Activated naive CD4-positive, alpha-beta T cell treated with anti-CD3 and anti-CD28 coated beads for 36 hours (primary cell): ENCODE measurements at places on chromosomes 2 and 18.

DNA sequence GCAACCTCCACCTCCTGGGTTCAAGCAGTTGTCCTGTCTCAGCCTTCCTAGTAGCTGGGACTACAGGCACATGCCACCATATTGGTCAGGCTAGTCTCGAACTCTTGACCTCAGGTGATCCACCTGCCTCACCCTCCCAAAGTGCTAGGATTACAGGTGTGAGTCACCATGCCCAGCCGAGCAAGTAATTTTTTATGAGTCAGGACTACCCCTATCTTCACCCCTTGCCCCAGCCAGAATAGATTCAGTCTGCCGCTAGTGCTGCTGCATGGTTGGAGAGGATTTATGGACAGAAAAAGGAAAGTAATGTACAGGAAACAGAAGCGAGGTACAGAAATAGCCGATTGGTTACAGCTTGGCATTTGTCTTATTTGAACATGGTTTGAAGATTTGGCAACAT, 48.9 kb downstream of the BMPR2 start:
- DNase-seq, result no peak

GRCh38 chr2:219416938-219417337, 1.2 kb upstream of the DES start:
- DNase-seq, result no peak

DNA sequence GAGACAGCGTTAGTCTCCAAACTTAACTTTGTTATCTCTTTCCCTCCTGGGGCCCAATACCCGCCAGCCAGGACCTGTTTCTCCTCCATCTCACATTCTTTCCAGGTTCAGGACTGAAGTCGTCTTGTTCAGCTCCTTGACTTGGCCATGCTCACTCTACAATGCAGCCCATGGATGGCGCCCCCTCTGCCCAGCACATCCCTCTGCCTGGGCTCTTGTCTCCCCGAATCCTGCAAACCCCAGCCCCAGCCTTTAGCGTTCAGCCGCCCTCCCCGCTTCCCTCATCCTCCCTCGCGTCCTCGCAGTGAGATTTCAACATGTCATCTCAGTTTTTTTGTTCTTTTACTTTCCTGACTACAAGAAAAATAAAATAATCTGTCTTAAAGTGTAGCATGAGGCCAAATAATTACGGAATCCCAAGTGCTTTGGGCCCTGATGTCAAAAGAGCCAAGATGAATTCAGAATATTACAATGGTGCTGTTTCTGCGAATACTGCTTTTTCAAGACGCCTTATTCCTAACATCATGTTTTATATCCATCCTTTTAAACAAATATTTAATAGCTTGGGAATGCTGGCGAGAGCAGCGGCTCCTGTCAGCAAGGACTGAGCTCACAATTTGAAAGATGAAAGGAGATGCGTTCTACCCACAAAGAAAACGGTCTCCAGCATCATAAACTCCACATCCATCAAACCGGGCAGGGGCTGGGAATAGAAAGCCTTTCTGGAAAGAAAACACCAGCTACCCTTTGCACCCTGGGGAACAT, 1.0 kb downstream of the FAM178B start:
- DNase-seq, result no peak

GRCh38 chr2:240917684-240918257, 11.6 kb downstream of the CROCC2 start:
- no peak for DNase-seq

DNA sequence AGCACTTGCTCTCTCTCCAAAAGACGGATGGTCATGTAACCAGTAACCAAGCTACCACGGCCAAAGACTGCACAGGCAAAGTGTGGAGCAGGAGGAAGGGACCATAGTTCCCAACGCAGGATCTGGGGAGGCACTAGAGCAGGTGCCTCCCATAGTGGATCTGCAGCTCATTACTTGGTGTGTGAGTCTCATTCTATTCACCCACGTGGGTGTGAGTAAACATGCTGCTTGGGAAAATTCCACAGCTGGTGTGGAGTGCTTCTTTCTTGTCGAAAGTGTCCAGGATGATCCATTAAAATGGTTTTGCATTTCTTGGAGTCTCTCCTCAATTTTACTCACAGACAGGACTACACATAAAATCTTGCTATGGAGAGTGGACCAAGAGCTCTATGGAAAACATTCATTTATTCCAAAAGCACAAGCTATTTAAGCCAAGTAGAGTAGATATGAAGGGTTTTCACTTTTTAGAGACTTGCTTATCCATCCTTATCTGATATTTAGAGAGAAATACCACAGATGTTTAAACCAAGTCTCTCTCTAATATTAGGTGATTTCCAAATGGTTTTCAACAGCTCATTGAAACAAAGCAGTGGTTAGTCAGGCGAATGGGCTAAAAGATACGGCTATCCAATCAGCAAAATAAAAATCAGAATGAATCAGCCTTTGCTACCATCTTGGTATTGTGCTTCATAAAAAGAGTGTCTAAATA, 104.3 kb upstream of the CCDC195 start:
- DNase-seq, result no peak

GRCh38 chr18:24949908-24950307, 402.1 kb downstream of the ZNF521 start:
- DNase-seq, result no peak

GRCh38 chr2:189147361-189147760, 32.2 kb downstream of the COL5A2 start:
- no peak for DNase-seq

- DNase-seq, result no peak
Observed at GRCh38 chr2:37894047-37894446, 31.0 kb upstream of the RMDN2 start.

GRCh38 chr2:100742277-100743254, 77.4 kb upstream of the NPAS2 start:
- DNase-seq, result no peak

- DNase-seq, result peak; percentile 79
Observed at GRCh38 chr2:219387306-219388120, at the start of gene DNPEP. Gene DNPEP, minus strand, starts transcription at chr2:219387912. Its CDS starts 118 bp downstream, at chr2:219387794.

- no peak for DNase-seq
Observed at GRCh38 chr2:40282428-40282827, 169.5 kb downstream of the SLC8A1 start.

GRCh38 chr2:202072737-202073401, at the start of gene KIAA2012:
Gene KIAA2012, plus strand, starts transcription at chr2:202073255. Its CDS starts 373 bp downstream, at chr2:202073628.
- no peak for DNase-seq

DNA sequence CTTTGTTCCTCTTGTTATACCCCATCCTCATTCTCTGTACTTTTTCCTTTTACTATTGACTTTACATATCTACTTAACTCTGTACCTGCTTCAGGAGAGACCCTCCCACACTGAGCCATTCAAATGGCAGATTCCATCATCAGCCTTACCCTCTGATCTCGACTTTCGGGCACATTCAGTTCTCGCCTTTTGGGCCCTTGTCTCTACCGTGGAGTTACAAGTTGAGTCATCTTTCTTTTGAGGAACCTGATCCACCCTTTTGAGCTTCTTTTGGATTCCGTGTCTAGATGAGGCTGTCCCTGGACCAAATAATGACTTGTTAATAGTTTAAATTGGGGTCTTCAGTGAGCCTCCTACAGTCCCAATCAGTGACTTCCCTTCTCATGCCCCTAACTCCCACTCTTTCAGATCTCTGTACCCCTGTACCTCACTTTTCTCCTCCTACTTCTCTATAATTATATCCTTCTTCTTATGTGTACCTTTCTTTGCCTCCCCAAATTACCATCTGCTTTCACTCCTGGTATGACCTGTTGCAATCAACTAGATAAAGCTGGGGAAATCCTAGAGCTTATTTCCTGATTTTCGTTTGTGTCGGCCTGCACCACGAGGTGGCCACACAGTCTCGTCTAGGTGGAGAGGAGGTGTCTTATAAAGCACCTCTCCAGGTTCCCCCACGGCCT, 17.2 kb downstream of the SP110 start:
- DNase-seq, result peak; percentile 24

DNA sequence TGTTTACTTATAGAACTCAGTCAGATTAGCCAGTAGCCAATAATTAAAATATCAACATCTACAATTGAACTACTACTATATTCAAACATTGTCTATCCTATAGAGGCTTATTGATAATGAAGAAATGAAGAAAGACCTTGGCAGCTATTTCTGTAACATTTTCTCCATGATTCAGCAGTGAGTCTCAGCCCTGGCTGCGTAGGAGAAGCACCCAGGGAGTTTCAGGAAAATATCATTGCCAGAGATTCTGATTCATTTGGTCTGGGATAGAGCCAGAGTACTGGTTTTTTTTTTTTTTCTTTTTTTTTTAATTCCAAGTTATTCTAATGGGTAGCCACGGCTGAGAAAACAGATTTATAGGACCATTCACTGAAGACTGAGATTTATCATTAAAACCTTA, 404.8 kb downstream of the TXNL1 start:
- no peak for DNase-seq

DNA sequence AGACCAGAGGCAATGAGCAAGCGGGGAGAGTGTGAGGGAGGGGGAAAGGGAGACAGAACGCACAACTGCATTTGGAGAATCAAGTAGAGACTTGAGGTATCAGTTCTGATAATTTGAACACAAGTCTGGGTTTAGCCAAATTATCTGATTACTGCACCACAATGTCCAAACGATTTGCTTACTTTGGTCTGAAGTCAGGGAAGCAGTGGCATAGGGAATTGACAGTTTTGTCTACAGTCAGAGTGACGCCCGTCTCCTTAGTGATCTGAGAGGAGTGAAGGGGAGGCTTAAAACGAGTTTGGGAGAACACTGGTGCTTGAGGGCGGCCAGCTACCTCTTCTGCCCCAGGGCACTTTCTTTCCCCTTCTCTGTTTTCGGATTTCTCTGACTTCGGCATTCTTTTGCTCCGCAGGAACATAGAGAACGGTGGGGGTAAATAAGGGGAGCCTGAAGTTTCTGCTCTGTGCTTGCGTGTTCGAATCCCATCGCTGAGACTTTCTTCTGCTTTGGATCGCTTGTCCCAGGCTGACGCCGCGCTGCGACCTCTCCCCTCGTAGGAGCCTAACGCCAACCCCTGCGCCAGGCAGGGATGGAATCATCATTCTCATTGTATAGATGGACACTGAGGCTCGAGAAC, 2.9 kb upstream of the DLX2 start:
- DNase-seq, result no peak

GRCh38 chr2:85042330-85042729, 71.4 kb downstream of the KCMF1 start:
- no peak for DNase-seq

GRCh38 chr2:134258684-134259388, 5.0 kb downstream of the MGAT5 start:
- peak; percentile 70 for DNase-seq

GRCh38 chr2:177669201-177669600, 276.6 kb downstream of the AGPS start:
- no peak for DNase-seq

GRCh38 chr2:64456293-64456692, 2.3 kb downstream of the LGALSL start:
- DNase-seq, result no peak

DNA sequence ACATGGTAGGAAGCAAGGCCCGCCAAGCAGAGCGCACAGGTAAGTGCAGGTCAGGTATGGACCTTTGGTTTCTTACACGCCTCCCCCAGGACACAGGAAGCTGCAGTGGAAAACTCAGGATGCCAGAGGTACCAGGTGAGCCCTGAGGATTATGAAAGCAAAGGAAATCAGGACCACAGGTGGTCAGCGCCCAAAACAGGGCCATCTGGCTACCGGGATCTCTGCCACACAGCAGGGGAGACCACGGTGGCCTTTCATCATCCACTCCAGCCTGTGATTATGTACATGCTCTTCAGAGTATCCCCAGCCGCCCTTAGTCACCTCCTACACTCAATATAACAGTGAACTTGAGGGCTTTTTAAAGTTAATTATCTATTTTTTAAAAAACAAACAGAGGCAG, 125.5 kb upstream of the EPC2 start:
- no peak for DNase-seq

- DNase-seq, result no peak
Observed at GRCh38 chr18:27942706-27943105, 234.2 kb downstream of the CDH2 start.

DNA sequence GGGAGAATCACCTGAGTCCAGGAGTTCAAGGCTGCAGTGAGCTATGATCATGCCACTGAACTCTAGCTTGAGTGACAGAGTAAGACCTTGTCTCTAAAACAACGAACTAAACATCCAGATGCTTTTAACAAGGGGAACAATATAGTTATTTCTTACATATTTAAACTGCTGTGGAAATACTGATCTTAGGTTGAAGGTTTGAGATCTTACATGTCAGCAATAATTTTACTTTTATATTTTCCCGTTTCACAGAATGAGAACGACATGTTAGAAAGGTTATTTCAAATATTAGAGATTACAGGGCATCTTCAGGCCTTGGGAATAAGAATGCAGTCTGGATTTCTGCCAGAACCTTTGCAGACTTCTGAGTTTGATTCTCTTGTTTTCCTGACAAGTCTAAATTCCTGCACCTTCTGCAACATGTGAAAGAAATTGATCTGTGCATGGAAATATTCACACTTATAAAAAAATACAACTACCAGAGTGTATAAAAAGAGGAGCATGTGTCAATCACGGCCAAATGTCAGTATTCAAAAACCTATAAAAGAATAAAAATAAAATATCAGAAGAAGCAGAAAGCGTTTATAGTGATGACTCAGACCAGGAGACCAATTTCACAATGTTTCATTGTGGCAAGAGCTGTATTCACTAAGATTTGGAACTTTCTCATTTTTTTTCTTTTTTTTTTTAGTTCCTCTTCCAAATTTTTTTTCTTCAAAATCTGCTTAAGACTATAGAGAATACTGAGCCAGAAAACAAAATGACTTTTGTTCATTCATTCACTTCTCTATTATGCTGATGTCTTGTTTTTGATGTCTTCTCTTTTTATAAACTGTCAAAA, 29.6 kb downstream of the COLEC12 start:
- no peak for DNase-seq

DNA sequence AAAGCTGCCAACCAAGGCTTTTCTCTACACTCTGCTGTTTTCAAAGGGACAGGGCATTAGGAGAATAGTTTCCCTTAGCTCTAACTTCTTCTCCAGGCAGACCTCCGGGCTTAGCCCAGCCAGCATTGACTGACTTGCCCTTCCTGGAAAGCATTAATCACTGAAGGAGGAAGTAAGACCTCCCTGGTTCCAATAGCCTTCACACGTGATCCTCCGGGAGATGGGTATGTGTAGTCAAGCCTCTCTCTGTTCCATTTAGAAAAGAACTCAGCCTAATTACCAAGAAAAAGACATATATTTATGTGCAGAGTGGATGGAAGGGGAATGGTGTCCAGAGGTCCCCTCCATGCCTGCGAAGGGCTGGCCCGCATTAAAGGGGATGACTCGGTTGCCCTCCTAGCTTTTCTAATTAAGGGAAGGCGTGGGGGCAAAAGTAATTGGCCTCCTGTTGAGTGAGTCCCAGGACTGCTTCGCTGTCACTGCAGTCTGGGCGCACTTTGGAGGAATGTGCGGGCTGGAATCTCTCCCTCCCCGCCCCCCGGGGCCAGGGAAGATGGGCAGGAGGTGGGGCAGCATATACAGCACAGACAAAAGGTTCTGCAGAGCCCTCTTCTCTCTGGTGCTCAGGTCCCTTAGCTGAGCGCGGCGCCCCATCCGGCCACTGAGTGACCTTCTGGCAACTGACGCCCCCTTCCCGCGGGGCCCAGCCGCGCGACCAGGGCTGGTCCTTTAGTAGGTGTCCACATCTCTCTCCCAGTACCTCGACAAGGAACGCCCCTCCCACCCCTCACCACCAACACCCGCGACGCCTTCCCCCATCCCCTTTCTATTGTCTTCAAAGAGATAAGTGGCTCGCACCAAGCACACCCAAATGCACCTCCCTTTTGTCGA, 686.0 kb downstream of the NRXN1 start:
- DNase-seq, result no peak
